GM23248 (cell line): ENCODE measurements at places on chromosomes 7 and 10. TPM values are rescaled to one million over a fixed set of nuclear protein-coding genes. Genes with fewer than 3 reads are reported as not detected.

- DNase-seq, result no peak
Measured at GRCh38 chr10:4918236-4918635, 45.0 kb upstream of the AKR1C1 start.

FGF8 gene
- 4.4 TPM in 1 of 2 replicates, not detected in the other for total RNA-seq

DNA sequence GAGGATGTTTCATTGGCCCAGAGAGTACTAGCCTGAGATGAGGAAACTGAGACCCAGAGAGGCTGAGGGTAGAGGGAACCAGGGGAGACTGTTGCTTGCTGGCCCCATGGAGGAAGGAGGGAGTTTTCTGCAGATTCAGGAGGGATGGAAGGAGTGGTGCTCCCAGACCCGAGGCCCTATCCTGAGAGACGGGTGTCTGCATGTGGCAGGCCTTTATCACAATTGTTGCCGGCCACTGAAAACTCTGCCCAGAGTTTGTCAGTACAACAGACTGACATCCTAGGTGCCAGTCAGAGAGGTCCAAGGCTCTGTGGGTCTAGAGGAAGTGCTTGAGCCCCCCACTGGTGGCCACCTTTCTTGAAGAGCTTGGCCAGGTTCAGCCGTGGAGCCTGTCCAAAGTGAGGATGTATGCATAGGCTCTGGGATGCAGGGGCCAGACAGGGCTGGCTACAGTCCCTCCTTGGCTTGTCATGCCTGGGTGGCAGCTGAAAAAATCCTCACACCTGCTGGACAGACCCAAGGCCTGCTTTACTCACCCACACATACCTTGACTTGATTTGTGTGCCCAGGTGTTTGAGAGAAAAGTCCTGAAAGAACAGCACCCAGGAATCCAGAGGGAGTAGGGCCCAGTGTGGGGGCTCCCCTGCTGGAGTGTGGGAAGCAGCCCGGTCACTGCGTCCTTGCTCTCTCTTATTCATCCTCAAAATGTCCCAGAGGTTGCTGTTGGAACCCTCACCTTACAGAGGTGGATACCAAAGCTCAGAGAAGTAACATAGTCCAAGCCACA, 65.2 kb downstream of the CLRN3 start:
- DNase-seq, result no peak

- DNase-seq, result peak; percentile 50
Measured at GRCh38 chr7:24970676-24971075, 9.3 kb downstream of the OSBPL3 start.

- peak; percentile 13 for DNase-seq
Measured at GRCh38 chr7:71793251-71793650, 618.9 kb downstream of the CALN1 start.

COMTD1 gene
- total RNA-seq, result 12.6 and 38.3 TPM in 2 replicates

FGFR2 gene
- not detected in 2 replicates for total RNA-seq

- no peak for DNase-seq
Measured at GRCh38 chr10:6671976-6672375, 91.9 kb upstream of the PRKCQ start.
